CD4-positive, alpha-beta T cell (primary cell): ENCODE measurements at places on chromosomes 11 and 22.

DNA sequence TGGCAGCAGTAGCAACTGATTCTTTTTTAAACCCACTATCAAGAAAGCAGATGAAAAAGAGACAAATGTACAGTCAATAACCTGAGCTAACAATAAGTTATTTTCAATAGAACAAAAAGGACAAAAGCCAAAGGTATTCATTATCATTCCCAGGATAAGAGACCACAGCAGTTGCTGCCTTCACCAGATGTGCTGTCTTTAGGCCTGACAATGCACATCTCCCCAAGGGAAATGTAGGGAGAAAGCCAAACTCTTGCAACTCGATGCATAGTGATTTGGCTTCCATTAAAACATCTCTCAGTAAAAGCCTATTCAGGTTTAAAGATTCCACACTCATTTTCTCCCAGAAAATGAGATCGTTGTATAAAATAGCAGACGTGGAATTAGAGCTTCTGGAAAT is 210.7 kb downstream of the METTL15 start:
- DNase-seq: no peak

GRCh38 chr11:118648291-118648690 is 31.2 kb downstream of the TREH start:
- no peak for DNase-seq

DNA sequence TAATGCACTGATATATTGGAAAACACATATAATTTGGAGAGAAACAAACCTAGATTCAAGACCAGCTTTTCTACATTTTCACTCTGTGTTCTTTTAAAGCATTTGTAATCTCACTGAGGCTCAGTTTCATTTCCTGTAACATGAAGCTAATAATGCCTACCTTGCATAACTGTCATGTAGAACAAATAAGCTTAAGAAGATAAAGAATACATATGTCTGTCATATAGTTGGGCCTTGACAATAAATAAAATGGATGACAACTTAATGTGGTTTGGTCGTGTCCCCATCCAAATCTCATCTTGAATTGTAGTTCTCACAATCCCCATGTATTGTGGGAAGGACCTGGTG is 35.2 kb upstream of the FIBIN start:
- no peak for DNase-seq

- DNase-seq: no peak
Observed at GRCh38 chr11:77174559-77174958, 46.5 kb downstream of the MYO7A start.

DNA sequence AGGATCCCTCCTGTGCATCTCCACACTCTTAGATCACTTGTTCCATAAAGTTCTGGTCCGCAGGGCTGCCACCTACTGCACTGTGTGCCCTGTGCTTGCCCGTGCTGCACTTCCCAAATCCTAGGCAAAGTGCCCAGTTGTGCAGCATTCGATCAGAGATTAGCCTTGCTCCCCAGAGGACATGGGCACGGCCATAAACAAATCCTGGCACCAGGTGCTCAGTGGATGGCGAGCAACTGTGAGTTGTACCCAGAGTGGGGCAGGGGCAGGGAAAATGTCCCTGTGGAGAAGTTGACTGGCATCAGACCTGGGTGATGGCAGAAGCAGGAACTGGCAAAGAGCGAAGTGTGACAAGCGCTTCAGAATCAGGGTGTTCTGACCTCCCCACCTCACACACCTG is 4.7 kb downstream of the FADS2 start:
- DNase-seq: no peak

DNA sequence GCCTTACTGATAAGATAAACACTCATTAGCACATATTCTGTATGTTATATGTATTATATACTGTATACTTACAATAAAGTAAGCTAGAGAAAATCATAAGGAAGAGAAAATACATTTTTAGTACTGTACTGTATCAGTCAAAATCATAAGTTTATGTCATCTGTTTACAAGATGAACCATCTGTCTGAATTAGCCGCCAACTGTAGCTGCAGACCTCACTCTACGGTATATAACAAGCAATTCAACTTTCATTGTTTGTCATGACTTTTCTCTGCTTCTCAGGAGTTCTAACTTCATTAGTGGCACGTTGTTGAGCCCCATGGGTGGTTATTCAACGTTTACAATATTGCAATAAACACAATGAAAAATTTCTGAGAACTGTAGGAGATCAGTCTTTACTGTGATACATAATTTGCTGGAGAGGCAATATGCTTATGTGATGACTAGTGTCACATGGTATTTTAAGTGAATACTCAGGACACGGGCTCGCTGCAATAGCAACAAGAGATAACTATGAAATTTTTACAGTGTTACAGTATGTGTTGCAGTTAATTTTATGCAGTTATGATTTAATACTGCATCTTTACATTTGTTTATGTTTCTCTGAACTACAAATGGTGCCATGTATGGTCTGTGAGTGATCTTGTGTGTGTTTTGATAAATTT is 132.2 kb upstream of the CTSC start:
- no peak for DNase-seq

GRCh38 chr11:17148536-17148935 is 59.2 kb downstream of the PIK3C2A start:
- no peak for DNase-seq

- DNase-seq: no peak
Observed at GRCh38 chr22:24247011-24247507, 2.2 kb upstream of the GGT5 start.

DNA sequence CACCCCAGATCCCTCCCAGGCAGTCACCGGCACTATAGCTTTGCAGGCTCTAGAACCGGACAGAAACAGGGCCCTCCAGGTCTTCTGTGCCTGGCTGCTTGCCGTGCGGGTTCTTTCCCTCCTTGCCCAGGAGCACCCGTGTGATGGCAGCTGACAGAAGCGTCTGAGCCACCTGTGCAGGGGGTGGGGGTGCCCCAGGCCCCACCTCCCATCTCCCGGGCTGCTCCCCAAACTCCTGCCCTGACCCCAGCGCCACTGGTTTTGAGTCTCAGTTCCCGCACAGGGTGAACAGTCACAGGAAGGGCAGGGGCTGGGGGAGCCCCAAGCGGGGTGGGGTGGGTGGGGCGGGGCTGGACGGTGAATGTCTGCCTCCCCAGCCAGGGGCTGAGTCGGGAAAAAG is 13.2 kb upstream of the PHLDA2 start:
- no peak for DNase-seq

DNA sequence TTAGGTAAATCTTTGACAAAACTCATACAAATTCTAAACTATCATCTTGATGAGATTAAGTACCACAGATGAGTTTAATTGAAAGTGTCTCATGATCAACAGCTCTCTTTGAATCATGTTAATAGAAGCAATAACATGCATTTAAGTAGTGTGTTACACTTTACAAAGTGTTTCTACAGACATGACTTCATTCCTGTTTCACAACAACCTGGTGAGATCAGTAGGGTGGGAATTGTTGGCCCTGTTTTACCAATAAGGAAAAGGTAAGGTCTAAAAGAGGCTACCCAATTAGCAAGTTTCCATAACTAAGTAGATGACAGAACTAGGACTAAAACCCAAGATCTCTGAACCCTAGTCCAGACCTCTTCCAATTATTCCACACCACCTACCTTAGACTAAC is 12.7 kb upstream of the PRSS23 start:
- no peak for DNase-seq

DNA sequence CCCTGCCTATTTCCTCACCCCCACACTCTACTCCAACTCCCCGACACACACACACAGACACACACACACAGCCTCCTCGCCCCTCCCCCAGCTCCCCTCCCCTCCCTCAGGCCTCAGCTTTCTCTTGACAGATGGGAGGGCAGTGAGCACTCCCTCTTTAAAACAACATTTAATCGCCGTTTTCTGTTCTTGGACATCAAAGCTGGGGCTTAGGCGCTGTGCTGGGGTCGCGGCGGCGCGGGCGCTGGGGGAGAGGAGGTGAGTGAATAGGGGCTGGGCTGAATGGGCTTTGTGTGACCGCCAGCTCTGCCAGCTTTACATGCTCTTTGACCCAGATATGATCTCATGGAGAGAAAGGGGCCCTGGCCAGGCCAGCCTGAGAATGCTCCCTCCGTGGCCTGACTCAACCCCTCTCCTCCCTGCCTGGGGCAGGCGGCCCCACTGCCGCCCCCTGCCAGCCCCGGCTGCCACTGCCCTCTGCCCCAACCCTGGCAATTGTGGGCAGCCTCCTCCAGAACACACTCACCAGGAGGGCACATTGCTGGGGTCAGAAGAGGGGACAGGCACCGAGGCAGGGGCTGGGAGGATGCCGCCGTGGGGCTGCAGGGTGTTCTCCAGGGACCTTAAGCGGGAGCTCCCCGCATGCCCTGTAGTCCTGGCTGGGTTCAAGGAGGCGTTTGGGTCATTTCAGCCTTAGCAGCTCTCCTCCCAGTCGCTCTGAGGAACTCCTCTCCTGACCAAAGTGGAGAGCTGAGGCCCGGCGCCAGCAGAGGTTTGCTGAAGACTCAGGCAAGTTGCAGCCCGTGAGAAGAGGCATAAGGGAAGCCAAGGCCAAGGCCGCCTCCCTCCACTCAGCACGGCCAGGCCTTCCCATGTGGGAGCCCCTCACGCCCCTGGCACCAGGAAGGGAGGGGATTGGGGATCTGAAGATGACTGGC is 38.3 kb upstream of the NNMT start:
- DNase-seq: no peak

GRCh38 chr11:31641477-31642062 is 132.0 kb downstream of the ELP4 start:
- no peak for DNase-seq

- no peak for DNase-seq
Observed at GRCh38 chr11:68970921-68971636, 9.7 kb downstream of the MRGPRD start.

GRCh38 chr11:113587308-113587739 is 112.1 kb upstream of the DRD2 start:
- no peak for DNase-seq

DNA sequence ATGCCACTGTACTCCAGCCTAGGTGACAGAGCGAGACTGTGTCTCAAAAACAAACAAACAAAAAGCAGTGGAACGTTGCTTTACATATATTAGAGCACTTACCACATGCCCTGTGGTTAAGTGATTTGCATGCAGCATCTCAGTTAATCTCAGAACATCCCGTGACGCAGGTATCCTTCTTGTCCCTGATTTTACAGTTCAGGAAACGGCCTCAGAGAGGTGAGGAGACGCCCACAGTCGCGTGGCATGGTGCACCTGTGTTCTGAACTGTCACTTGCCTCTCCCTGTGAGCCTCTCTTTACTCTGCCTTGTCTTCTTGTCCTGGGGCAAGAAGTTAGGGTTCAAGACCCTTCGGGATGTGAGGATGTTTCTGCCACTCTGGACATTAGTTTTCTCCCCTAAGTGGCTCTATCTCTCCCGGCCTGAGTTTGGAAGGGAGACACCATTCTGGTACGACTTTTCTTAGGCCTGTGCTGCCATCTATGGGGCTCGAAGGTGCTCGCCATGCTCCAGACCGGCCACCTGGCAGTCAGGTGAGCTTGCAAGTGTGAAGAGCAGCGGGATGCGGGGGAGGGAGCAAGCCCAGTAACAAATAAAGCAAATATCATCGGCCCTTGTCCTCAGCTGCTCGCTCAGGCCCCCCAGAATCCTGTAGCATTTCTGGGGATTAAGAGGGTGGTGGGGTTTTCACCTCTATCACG is 25.6 kb downstream of the YWHAH start:
- DNase-seq: peak; percentile 76

DNA sequence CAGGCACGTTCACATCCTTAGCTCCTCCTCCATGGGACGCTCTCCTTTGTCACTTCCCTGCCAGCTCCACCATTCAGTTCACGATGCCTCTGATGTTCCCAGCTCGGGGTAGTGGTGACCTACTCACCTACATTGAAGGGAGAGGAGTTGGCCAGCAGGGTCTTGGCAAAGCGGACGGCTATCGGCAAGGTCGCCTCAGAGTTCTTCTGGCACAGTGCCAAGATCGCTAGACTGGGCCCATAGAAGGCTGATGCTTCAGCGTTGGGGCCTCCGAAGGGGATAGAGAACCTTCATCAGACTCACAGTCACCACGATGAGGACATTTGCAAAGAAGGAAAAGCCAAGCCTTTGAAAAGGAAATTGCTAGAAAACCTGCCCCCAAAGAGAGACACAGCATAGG is 3.0 kb downstream of the CBLIF start:
- no peak for DNase-seq

- no peak for DNase-seq
Observed at GRCh38 chr11:102420547-102420946, 32.0 kb downstream of the TMEM123 start.

DNA sequence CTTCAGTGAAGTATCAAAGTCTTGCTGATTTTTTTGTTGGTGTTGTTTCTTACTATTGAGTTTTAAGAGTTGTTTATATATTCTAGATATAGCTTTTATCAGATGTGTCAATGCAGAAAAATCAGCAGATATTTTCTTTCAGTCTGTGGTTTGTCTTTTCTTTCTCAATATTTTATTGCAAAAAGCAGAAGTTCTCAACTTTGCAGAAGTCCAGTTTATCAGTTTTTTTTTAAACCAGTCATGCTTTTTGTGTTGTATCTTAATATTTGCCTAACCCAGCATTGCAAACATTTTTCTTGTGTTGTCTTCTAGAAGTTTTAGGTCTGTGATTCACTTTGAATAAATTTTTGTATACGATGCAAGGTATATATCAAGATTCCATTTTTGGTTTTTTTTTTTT is 7.0 kb downstream of the ASRGL1 start:
- DNase-seq: no peak

- no peak for DNase-seq
Observed at GRCh38 chr11:100863080-100863581, 176.0 kb downstream of the ARHGAP42 start.

DNA sequence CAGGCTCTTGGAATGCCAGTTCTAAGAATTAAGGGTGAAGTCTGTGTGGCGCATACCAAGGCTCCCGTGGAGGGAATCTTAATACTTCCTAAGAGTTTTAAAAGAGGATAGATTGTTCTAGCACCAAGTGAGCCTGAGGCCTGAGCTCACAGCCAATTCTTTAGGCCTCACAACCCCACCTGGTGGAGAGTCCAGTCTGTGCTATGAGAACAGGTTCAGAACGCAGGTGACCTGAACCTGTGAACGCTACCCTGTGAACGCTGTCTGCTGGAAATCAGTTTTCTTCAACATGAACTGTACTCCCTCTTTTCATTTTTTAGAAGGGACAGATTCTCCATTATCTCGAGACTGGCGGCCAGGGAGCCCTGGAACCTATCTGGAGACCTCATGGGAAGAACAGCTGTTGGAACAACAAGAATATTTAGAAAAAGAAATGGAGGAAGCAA is 43.2 kb upstream of the DLAT start:
- peak; percentile 59 for DNase-seq

- DNase-seq: no peak
Observed at GRCh38 chr11:81484196-81484595, 1249.5 kb downstream of the FAM181B start.

GRCh38 chr22:41361716-41362310 is 19.9 kb upstream of the TEF start:
- DNase-seq: no peak

DNA sequence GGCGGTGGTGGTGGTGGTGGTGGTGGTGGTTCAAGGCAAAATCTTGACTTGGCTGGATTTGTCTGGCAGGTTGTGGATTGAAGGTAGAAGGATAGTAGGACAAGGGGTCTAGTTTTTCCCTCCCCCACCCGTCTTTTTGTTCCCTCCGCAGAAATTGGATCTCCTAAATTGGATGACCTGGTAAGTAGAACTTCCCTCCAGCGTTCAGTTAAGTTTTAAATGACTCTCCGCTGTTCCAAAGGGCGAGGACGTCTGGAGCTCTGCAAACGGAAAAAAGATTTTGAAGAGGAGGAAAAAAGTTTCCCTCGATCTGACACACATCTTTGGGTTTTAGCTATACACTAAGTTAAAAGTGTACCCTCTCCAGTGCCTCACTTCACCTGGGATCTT is 422 bp upstream of the LGR4 start:
- DNase-seq: no peak

GRCh38 chr11:71185411-71185810 is 67.0 kb downstream of the SHANK2 start:
- DNase-seq: no peak
